Activated B cell treated with CpG ODN at 0.5 μM for 24 hours (primary cell): ENCODE measurements at places on chromosomes 3 and 15. TPM values are rescaled to one million over a fixed set of nuclear protein-coding genes. Genes with fewer than 3 reads are reported as not detected.

DNA sequence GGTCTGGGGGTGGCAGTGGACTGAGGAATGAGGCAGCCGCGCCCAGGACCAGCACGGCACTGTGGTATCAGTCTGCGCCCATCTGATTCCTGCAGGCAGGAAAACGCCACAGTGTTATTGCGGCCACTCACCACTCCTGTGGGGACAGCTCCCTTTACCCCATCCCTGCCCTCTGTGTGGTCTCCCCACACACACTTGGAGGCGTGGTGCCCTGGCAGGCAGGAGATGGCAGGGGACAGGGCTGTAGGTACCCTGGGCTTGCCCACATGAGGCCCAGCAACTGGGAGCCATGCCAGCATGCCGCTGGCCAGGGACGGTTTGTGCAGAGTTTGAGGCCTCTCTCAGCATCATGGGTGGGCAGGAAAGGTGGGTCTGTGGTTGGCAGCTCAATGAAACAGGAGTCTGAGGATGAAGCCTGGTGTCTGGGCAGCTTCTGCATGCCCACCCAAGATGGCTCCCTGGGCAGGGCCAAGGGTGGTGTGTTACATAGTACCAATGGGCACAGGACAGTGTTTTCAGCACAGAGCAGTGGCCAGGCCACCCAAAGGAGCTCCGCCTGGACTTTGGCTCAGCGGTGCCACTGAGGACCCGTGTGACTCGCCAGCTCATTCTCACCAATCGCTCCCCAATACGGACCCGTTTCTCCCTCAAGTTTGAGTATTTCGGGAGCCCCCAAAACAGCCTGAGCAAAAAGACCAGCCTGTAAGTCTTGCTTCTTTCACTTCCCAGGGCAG lies 27.2 kb downstream of the ACAA1 start:
- peaks cover under 1% of the 10 kb centered on the region for H3K4me1 ChIP-seq
- no peaks in the 10 kb centered on the region for H3K36me3 ChIP-seq
- no peak overlapping the region for H3K4me3 ChIP-seq
- DNase-seq, result peak; percentile 4

- no peak overlapping the region for H3K27ac ChIP-seq
- no peaks in the 10 kb centered on the region for H3K36me3 ChIP-seq
- no peak overlapping the region for H3K4me3 ChIP-seq
These were observed 20.2 kb downstream of the TNIK start for GRCh38 chr3:171439996-171440395.

DNA sequence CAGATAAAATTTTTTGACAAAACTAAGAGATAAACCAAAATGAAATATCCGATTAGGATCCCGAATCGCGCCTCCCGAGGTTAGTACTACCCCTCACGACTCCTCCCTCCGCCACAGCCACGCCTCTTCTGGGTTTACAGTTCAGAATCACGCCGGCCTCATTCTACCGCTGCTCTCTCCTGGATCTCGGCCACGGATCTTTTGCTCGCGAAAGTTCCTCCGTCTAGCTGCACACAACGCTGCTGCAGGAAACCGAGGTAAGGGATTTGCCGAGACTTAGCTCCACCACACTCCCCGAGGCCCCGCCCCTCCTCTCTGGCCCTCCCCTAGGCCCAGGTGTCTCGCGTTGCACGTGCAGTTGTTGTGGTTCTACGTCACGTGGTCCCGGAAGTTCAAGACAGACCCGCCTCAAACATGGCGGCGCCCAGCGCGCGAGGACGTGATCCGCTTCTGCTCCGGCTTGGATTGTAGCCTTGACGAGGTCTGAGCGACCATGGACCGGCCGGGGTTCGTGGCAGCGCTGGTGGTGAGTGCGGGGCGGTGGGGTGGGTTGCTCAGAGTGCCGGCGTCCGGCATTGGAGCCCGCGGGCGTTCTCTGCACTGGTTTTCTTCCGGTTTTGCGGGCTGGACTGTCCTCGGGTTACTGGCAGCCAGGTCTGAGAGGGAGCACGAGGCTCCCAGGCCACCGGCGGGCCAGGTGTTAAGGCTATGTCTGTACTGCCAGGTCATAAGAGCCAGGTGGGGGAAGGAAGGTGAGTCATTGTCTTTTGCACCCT lies at the start of gene SLC25A26:
SLC25A26 (plus strand) TSS at position 400 of the 776 bp plus-strand sequence; CDS start at position 494, 94 bp downstream.
- DNase-seq, result peak; percentile 90
- H3K4me3 ChIP-seq, result peak within 1 kb of the TSS; percentile 98
- peak within 1 kb of the TSS; percentile 93 for H3K27ac ChIP-seq
- H3K27me3 ChIP-seq, result peaks cover 3% of the 10 kb centered on the region

- H3K36me3 ChIP-seq, result no peaks in the 10 kb centered on the region
- no peaks in the 10 kb centered on the region for H3K4me1 ChIP-seq
- H3K27me3 ChIP-seq, result no peaks in the 10 kb centered on the region
- H3K27ac ChIP-seq, result no peak overlapping the region
- DNase-seq, result no peak
These were observed 22.0 kb upstream of the NANOGP8 start for GRCh38 chr15:35107122-35107521.

DNA sequence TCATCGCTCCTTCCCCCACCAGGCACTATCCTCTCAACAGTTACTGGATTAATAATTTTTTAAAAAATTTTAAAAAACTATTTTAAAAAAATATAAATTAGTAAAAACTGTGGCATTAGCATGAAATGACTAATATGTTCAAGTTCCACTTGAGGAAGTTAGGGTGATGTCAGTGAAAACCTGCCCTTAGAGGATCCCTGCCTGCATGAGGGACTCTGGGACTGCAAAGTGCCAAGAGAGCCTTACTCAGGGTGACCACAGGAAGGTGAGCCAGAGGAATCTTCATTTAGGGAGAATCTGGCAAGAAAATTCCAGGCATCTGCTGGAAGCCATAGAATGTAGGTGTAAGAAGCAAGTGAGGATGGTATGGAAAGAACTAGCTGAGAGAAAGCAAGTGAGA lies 157.7 kb upstream of the BCL6 start:
- H3K27ac ChIP-seq, result no peak overlapping the region
- no peak overlapping the region for H3K4me3 ChIP-seq
- no peaks in the 10 kb centered on the region for H3K36me3 ChIP-seq
- peaks cover 16% of the 10 kb centered on the region for H3K4me1 ChIP-seq
- peaks cover 26% of the 10 kb centered on the region for H3K27me3 ChIP-seq

- H3K4me3 ChIP-seq, result no peak overlapping the region
- H3K27me3 ChIP-seq, result peaks cover 1% of the 10 kb centered on the region
- DNase-seq, result no peak
- no peak overlapping the region for H3K27ac ChIP-seq
- H3K4me1 ChIP-seq, result no peaks in the 10 kb centered on the region
- H3K36me3 ChIP-seq, result no peaks in the 10 kb centered on the region
These were observed 165.2 kb downstream of the RORA start for GRCh38 chr15:61063875-61064320.

GRCh38 chr3:12585970-12586369 lies 29.1 kb downstream of the MKRN2 start:
- H3K4me1 ChIP-seq, result peaks cover 13% of the 10 kb centered on the region
- peaks cover 84% of the 10 kb centered on the region for H3K36me3 ChIP-seq

DNA sequence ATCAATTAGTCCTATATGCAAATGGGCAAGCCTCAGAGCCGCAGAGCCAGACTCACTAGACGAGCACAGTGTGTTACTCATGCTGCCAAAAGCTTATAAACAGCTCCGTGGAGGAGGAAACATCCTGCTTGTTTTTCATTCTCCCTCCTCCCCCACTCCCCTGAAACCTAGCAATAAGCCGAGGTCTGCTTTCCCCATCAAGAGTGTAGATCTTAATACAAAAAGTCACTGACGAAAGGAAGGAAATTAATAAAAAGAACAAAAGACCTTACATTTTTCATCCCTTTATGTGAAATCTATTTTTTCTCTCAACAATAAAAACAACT lies 88.5 kb downstream of the XXYLT1 start:
- H3K27ac ChIP-seq, result no peak overlapping the region
- H3K36me3 ChIP-seq, result no peaks in the 10 kb centered on the region
- DNase-seq, result no peak
- peaks cover 2% of the 10 kb centered on the region for H3K27me3 ChIP-seq

DNA sequence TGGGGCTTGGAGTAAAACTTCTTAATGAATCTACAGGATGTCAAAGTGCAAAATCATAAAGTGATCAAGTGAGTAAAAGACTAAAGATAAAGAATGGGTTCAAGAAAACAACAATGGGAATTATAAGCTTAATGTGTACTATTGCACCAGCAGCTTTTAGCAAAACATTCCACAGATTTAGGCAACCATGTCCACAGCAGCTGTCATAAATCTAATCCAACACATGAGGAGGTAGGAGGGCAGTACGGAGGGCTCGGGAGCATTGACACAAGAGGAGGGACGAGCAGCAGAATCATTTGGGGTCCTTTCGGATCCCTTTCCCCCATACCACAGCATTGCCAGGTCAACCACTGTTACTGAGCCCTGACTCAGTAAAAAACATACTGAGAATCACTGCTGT lies 464.3 kb upstream of the WNT5A start:
- DNase-seq, result no peak
- no peaks in the 10 kb centered on the region for H3K36me3 ChIP-seq
- H3K27ac ChIP-seq, result no peak overlapping the region
- H3K27me3 ChIP-seq, result no peaks in the 10 kb centered on the region

- H3K36me3 ChIP-seq, result peaks cover 24% of the 10 kb centered on the region
- no peaks in the 10 kb centered on the region for H3K27me3 ChIP-seq
- no peak for DNase-seq
- H3K27ac ChIP-seq, result peak overlapping the region; percentile 24
- no peak overlapping the region for H3K4me3 ChIP-seq
These were observed 3.6 kb downstream of the CRTAP start for GRCh38 chr3:33117461-33117860.

GRCh38 chr3:68060191-68060590 lies 405.8 kb upstream of the SUCLG2 start:
- DNase-seq, result no peak
- H3K4me1 ChIP-seq, result no peaks in the 10 kb centered on the region
- H3K27ac ChIP-seq, result no peak overlapping the region
- H3K36me3 ChIP-seq, result no peaks in the 10 kb centered on the region
- H3K4me3 ChIP-seq, result no peak overlapping the region

DNA sequence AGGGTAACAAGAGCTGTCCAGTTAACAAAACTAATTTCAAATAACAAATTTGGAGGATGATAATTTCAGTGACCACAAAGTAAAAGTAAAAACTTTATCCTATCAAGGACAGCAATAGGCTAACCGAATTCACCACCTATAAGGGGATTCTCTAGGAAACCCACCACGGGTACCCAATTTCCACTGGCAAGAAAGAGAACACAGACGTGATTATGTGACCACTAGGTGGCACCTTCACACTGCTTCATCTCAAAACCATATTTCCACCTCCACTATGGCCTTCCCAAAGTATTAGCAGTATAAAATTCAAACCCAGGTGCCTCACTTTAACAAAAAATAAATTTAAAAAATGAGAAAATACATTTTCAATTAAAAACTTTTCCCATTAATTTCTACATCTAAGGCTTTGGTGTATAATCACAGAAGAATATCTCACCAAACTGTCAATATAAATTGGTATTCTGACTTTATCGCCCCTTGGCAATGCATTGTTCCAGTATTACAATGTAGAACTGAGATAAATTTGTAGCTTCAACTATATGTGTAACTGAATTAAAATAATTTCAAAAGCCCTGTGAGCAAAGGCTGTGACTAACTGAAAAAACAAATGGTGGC lies 96.5 kb downstream of the FSIP1 start:
- H3K4me3 ChIP-seq, result no peak overlapping the region
- no peaks in the 10 kb centered on the region for H3K36me3 ChIP-seq
- H3K27ac ChIP-seq, result no peak overlapping the region
- DNase-seq, result no peak
- H3K4me1 ChIP-seq, result no peaks in the 10 kb centered on the region
- no peaks in the 10 kb centered on the region for H3K27me3 ChIP-seq

The TEX55 gene
- total RNA-seq, result not detected in 2 replicates

The LRRN1 gene
- 0.81 and 1.00 TPM in 2 replicates for total RNA-seq

The C3orf80 gene
- not detected in 2 replicates for total RNA-seq

The AGBL1 gene
- total RNA-seq, result not detected in 2 replicates
